ENCODE measurements at places on chromosomes 5 and 9.
A peak's percentile ranks its signal among the peaks of the same experiment; 100 is the strongest.

DNA sequence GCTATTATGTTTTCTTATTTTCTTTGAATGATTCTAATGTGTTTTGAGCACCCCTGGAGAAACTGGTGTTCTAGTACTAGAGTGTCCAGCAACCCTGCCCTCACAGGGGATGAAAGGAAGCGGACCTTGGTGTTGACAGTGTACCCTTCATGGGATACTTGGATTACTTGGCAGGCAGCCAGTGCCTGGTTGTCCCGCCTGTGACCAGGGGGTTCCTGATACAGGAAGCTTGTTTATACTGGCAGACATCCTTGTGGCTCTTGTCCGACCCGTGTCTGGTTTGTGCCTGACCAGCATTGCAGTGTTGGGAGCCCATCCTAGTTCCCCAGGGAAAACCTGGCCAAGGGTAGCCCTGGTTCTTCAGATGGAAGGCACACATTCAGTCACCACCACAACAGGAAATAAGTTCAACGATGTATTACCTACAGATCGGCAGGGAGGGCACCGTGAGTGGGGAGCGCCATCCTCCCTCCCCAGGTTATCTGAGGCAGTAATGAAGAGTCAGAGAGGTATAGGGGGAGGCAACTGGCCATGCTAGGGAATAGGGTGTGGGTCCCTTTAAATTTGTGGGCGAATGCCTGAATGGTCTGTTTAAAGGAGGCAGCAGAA is 47.3 kb downstream of the CACNA1B start:
- no peak for DNase-seq

DNA sequence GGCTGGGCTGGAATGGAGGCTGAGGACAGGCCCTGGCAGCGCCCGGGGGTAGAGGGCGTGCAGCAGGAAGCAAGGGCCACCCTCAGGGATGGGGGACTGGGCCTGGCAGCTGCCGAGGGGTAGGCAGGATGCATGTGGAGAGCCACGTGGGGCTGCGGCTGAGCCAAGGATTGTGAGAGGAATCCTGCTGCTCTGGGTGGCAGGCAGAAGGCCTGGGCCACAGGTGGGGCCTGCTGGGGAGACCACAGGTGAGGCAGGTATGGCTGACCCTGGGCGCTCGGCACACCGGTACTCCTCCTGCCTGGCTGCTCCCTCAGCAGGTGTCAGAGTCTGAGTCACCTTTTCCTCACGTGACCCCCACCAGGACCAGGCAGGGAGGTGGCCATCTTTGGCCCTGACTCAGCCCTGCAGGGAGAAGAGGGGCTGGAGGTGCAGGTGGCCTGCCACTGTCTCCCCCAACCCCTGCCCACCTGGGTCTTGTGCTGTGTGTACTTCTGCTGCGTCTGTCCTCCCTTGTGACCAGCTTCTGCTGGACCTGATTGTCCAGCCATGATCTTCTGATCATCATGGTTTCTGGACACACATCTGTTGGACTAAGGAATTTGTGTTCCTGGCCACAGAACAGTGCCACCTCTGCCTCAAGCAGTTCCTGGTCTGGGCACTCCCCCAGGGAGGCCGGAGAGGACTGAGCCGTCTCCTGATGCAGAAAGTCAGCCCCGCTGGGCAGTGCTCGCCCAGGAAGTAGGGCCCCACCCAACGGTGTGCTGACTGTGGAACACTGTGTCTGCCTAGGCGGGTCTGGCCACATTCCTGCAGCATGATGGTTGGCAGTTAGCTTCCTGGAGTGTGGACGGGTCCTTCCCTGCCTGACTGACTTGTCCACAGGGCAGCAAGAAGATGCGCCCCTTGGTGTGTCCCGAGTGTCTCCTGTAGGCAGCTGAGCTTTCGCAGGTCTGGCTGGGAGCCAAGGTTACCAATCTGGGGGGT is 6.4 kb downstream of the ARRDC1 start:
- no peak for DNase-seq

- DNase-seq, result no peak
These were observed 170.3 kb downstream of the MARCHF11 start for GRCh38 chr5:16009256-16009655.

GRCh38 chr5:147303976-147304375 is 69.2 kb downstream of the STK32A start:
- no peak for DNase-seq

DNA sequence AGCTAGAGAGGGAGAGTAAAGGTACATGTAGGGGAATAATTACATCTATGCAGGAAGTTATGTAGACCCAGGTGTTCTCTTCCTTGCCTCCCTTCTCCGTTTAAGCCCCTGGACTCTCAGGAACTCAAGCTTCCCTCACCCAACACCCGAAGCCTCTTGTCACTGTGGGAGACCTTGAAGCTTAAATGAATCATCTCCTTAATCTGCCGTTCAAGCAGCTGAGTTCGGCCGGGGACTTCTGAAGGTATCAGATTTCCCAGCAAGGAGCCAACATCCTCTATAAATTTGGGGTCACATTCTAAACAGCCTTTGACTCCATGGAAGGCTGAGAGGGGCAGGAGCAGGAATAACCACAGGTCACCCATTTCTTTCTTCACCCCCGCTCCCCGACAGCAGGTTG is 412 bp downstream of the IZUMO3 start:
- no peak for DNase-seq

GRCh38 chr5:82314964-82315758 is 37.0 kb upstream of the RPS23 start:
- no peak for DNase-seq

- no peak for DNase-seq
These were observed 3.9 kb upstream of the CAST start for GRCh38 chr5:96658272-96658671.

DNA sequence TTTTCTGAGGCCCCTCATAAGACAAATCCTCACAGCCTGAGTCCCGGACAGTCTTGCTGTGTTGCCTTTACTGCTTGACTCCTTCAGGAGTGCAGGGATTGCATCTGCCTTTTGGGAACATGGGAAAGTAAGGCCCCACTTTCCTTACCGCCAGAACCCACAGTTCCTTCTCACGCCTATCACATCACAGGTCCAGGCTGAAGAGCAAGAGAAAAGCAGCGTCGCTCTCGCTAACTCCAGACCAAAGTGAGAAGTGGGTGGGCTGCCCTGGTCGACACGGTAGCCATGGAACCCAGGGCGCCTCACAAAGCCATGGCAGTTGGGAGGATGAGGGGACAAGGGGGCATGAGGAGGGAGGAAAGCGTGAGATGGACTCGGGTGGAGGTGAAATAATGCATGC is 7.9 kb upstream of the ZDHHC11 start:
- no peak for DNase-seq

DNA sequence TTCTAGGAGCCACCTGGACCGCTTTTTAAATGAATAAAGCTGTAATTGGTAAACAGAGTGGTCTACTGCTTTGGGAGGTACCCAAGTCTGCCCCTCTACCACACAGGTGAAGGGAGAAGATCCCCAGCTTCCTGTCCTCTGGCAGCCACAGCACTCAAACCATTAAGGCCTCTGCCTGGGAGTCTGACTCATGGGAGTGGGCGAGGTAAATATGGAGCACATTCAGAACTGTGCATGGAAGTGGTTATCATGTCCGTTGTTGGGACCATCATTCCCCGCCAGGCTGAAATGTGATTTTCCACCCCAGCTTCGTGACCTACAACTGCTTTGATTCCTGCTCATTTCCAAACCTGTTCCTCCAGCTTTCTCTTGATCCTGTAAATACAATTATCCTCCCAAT is 59.5 kb upstream of the ALDH1B1 start:
- DNase-seq, result no peak

- DNase-seq, result peak; percentile 6
These were observed 2.8 kb upstream of the TEX10 start for GRCh38 chr9:100355561-100355960.

DNA sequence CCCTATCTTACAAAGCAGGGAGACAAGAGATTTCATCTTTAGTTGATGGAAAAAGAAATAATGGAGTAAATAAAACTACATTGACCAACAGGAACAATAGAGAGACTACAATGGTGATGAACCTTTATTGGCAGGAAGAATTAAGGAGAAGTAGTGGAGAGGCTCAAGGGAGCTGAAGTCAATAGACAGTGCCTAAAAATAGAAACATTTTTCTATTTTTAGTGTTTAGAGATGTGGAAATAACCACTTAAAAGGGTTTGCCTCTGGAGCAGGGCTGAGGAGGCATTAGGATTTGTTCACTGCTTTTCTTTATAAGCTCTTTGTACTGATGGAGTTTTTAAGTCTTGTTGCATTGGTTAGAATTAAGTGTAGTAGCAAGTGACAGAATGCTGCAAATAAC is 98.4 kb upstream of the ERCC6L2 start:
- no peak for DNase-seq

GRCh38 chr5:1329111-1329579 is 15.8 kb downstream of the CLPTM1L start:
- DNase-seq, result no peak

- DNase-seq, result no peak
These were observed 22.0 kb downstream of the NUP188 start for GRCh38 chr9:128969491-128969890.

DNA sequence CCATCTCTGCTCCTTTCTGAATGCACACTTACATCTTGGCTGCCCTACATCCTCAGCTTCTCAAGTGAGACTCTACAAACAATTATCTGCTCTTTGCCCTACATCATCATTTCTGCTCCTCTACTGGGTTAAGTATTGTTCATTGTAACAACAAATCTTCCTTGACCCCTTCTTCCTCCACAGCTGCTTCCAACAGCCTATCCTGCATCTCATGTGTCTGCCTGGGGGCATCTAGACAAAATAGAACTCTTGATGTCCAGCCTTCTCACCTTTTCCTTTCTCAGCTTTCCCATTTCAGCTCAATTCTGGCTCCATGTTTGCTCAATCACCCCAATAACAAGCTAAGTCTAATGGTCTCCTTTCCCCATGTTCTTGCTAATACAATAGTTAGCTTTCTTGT is 509.8 kb downstream of the DIRAS2 start:
- no peak for DNase-seq

Measured in CD14-positive monocyte (primary cell).